ENCODE measurements at places on chromosomes 5 and 9. TPM values are rescaled to one million over a fixed set of nuclear protein-coding genes. Genes with fewer than 3 reads are reported as not detected.

CENPH gene
- total RNA-seq = 37.0 TPM

SCGB3A1 gene
- total RNA-seq = not detected

DMXL1 gene
- 107 TPM for total RNA-seq

IFNA21 gene
- total RNA-seq = not detected

ZNF782 gene
- 8.9 TPM for total RNA-seq

GRM6 gene
- not detected for total RNA-seq

HTR4 gene
- total RNA-seq = not detected

DNA sequence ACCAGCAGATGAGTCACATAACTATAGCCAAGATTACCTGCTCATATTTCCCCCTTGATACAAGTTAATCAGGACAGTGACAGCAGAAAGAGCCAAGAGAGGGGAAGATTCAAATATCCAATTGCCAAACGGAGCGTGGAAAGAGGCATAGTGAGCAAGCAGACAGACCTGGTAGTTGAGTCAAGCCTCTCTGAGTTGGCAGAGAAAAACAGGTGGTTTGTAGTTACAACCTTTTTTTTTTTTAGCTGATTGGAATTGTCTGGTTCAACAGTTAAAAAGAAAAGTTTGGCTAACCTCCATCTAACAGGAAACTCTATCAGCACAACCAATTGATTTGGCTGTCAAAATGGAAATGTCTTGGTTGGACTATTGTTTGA, 272.1 kb downstream of the TLE1 start:
- DNase-seq = no peak

DNA sequence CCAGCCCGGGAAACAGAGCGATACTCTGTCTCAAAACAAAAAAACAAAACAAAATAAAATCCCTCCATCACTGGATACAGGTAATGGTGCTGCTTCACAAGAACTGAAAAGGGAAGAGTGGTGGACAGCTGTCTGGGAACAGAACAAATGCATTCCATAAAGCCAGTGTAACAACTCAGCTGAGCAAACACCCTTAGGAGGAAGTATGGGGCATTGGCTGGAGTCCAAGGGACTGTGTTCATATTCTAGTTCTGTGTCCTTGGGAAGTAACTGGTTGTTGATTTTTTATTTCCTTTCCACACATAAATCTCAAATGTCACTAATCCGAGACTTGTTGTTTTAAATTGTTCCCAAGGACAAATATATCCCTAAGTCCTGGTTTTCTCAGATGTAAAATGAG, 38.3 kb downstream of the HTR1A start:
- no peak for DNase-seq

DNA sequence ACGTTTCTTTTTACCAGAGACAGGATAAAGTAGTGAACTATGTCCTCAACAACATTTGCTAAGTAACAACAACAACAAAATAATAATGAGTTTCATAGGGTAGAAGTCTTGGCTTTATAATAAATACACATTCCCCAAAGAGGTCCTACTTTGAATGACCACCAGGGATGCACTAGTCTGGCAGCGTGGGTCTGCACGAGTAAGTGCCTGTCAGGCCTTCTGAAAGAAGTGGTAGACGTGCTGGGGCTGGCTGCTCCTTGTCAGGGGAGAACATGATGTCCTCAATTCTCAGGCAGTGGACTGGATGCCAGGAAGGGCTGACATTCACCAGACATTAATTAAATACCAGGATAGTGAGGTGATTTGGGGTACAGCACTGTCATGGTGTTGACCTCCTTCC, 331.1 kb downstream of the TMEM38B start:
- no peak for DNase-seq

DNA sequence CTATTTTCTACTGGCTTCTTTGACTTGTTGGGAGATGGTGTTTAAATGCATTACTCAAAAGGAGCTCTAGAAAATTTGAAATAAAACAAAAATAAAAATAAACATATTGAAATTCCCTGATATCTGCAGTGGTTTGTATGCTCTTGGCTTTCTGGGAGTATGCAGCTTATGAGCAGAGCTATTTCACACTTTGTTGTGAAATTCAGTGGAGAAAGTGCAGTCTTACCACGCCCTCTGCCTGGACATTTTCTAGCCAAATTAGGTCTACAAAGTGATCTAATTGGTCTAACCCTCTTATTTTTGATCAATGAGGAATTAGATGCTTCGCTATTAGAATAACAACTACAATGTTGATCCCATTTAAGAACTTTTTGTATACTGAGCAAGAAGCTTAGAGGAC, 66.8 kb downstream of the INSYN2B start:
- no peak for DNase-seq

DNA sequence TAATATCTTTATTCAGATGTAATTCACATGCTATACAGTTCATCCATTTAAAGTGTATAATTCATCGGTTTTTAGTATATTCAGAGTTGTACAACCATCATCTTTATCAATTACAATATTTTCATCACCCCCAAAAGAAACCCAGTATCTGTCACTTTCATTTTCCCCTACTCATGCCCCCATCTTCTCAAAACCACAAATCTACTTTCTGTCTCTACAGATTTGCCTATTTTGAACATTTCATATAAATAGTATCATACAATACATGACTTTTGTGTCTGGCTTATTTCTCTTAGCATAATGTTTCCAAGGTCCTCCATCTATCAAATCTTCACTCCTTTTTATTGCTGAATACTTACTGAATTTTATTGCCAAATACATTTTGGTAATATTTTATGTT, 305.1 kb upstream of the SGCD start:
- no peak for DNase-seq

- DNase-seq = no peak
Measured at GRCh38 chr5:131794586-131794985, 2.2 kb downstream of the FNIP1 start.
